Kidney glomerular epithelial cell (primary cell): ENCODE measurements at places on chromosomes 7 and 10.

DNA sequence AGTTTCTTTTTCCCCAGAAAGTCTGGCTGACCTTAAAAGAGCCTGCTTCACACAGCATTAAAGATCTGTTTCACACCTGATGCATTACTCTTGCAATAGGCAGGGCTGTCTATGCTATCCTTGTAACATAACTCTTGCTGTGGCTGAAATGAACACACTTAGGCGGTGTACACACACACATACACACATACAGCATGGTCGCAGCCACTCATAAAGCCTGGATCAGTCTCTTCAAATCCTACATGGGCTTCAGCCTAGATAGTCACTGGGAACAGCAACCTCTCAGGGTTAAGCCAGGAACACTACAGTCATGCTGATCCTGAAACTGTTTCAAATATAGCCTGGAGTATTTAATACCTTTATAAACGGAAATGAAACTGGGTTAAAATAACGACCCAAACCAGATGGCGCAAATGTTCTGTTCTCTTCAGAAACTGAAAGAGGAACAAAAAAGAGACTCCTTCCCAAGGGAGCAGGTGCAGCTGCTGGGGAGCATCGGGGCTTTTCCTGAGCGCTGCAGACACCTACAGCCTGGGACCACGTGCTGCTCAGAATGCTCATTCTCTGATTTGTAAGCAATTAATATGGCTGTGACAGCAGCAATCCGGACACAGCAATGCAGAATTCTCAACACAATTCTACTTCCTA, 61.0 kb upstream of the SFMBT2 start:
- DNase-seq = no peak

DNA sequence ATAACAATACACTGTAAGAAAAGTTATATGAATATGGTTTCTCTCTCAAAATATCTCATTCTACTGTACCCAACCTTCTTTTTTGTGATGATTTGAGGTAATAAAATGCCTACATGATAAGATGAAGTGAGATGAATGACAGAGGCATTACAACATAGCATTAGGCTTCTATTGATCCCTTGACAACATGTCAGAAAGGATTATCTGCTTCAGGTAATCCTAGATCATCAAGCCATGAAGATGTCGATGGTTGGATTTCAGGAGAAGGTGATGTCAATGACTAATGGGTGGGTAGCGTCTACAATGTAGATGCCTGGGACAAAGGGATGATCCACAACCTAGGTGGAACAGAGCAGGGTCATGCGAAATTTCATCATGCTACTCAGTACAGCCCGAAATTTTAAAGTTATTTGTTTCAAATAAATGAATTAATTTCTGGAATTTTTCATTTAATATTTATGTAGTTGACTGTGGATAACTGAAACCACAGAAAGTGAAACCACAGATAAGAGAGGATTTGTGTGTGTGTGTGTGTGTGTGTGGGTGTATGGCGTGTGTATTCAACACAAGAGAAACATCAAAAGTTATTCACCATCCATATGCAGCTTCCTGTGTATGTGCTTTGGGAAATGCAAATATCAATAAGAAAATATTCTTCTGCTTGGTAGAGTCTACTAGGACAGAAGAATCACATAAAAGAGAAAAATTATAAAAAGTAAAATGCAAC, 77.0 kb downstream of the MAGI2 start:
- no peak for DNase-seq

GRCh38 chr7:27619492-27619891, 43.2 kb downstream of the HIBADH start:
- DNase-seq = no peak

- no peak for DNase-seq
Observed at GRCh38 chr7:395643-396042, 105.7 kb downstream of the FOXL3 start.

- no peak for DNase-seq
Observed at GRCh38 chr7:92851732-92852131, 15.4 kb upstream of the CDK6 start.

- DNase-seq = no peak
Observed at GRCh38 chr7:25669281-25669781, 441.0 kb upstream of the NPVF start.

DNA sequence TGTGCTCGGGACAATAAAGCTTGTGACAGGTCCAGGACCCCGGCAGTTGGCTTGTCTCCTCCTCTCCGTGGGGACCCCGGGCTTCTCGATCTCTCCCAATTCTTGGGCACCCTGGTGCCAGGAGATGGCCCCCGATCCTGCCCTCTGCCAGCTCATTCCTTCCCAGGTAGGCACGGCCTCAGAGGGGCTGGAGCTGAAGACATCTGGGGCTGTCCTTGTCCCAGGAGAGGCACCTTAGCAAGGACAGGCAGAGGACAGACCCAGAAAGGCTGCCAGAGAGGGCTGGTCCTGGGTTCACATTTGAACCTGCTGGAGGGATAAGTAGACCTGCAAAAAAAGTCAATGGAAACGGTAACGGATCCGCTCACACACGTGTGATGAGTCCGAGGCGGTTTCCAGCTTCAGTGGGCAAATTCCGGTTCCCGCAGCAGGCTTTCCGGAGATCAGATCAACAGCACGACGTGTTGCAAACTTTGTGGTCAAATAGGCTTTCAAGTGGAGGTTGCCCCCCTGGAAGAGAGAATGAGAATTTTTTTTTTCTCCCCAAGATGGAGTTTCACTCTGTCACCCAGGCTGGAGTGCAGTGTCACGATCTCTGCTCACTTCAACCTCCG, 47.7 kb upstream of the GTF2IRD1 start:
- DNase-seq = no peak

DNA sequence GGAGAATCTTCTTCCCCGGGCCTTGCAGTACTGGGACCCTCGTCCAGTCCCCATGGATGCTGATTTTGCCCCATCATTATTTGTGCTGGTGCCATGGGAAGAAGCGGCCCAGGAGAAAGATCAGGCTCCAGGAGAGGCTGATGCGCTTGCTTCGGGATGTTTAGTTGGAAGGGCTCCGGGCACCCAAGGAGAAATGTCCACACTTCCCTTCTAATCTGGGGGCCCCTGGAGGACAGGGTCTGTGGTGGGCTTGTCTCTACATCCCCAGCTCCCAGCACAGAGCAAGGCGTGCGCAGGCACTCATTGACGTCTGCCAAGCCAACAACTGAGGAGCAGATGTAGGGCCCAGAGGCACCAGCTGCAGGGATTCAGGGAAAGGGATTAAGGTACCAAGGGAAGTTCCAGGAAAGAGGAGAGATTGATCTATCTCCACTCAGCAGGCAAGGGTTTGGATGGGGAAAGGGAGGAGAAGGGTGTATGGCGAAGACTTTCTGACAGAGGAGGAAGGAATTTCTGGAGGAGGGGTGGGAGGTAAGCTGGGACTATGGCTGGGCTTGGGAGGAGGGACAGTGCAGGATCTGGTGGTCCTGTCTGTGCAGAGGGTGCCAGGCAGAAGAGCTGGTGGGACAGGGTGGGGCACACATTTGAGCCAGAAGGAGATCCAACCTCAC, 38.7 kb upstream of the LEP start:
- DNase-seq = no peak

GRCh38 chr7:99070361-99070760, 73.5 kb downstream of the SMURF1 start:
- DNase-seq = no peak

GRCh38 chr7:148185041-148185440, 405.5 kb upstream of the C7orf33 start:
- no peak for DNase-seq

DNA sequence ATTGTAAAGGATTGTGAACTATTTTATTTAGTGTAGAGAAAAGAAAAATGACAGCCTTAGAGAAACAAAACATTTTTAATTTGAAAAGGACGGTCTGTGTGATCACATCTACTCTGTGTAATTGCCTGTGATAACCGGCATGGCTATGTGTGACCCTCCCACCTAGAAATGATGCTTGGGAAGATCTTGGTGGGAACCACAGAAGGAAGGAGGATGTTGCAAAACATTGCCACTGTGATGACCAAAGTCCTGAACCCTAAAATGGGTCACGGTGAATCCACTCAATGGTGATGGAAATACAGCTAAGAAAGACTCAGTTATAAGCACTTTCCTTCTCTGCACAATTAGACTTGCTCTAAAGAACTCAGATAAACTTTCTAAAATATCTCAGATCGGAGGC, 221.3 kb upstream of the FRMD4A start:
- DNase-seq = no peak

GRCh38 chr10:125114761-125115391, 45.5 kb downstream of the CTBP2 start:
- no peak for DNase-seq

GRCh38 chr10:102777711-102778453, 34.1 kb downstream of the WBP1L start:
- DNase-seq = no peak

- no peak for DNase-seq
Observed at GRCh38 chr10:125089469-125089868, 70.9 kb downstream of the CTBP2 start.

DNA sequence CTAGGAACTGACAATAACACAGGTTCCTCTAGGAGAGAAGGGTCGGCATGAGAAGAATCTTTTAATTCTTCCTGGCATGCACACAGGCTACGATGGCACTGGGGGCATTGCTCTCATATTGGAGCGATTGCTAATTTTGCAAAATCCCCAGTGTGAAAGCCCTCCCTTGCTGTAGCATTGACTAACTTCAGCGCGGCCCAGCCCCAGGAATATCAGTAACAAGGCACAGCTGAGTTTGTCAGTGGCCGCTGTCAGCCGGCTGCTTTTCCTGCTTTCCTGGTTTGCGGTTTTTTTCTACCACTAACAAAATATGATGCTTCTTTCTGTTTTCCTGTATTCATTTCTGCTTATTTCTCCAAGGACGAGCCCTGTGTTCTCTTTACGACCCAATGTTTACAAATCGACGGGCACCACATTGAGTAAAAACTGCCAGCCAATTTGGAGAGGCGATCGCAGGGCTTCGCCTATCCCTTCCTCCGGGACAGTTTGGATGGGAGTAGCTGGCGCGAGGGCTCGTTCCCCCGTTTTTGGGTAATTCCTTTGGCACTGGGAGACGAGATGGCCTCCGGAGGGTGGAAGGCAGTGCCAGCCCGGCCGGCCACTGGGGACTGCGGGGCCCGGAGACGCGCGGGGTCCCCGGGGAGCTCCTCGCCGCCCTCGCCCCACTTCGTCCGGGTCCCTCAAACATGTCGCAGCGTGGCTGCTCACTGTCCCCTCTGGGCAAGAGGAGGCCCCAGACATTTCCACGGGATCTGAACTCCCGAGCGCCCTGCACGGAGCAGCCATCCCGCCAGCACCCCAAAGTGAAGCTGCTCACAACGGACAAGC, 967 bp downstream of the ADARB2 start:
- no peak for DNase-seq

- no peak for DNase-seq
Observed at GRCh38 chr7:36615852-36616540, 108.3 kb downstream of the AOAH start.

DNA sequence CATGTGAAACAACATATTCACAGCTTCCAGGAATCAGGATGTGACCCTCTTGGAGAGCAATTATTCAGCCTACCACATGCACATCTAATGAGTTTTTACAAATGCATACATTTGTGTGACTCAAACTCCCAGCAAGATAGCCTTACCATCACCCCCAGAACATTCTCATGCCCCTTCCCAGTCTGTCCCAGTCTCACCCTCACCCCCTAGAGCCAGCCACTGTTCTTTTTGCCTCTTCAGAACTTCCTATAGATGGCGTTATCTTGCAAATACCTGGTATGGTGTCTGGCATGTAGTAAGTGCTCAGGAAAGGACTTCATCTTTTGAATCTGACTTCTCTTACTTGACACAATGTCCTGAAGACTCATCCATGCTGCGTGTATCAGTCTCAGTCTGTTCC, 23.9 kb upstream of the AOC1 start:
- no peak for DNase-seq
